Muscle of arm (tissue), 14 donors: ENCODE measurements at places on chromosomes 7 and 10. TPM values are rescaled to one million over a fixed set of nuclear protein-coding genes. Genes with fewer than 3 reads are reported as not detected.

GRCh38 chr10:44779511-44779910 lies 131.6 kb upstream of the TMEM72 start:
- no peak for DNase-seq

GRCh38 chr10:51862149-51862548 lies 162.8 kb upstream of the CSTF2T start:
- DNase-seq, result no peak

The OR13A1 gene
- polyA plus RNA-seq, result not detected

The MALRD1 gene
- polyA plus RNA-seq, result not detected
